ENCODE measurements at places on chromosomes 5 and 9.

DNA sequence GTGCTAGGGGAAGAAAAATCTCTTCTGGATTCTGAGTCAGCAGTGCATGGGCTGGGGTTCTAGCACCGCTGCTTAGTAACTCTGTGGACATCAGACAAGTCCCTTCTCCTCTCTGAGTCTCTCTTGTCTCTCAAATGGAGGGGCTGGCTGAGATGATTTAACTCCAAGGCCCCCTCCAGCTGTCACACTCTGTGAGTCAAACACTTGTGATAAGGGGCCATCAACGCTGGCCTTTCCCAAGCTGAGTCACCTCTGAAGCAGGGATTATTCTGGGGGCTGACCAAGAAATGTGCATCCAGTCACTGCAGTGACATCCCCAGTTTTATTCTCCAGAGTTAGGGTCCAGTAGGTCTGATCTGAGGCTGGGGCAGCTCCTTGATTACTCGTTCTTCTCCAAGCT is 110.4 kb upstream of the ZNF462 start:
- no peak for DNase-seq

GRCh38 chr5:141617128-141617527 is 1.7 kb downstream of the DIAPH1 start:
- DNase-seq: no peak

DNA sequence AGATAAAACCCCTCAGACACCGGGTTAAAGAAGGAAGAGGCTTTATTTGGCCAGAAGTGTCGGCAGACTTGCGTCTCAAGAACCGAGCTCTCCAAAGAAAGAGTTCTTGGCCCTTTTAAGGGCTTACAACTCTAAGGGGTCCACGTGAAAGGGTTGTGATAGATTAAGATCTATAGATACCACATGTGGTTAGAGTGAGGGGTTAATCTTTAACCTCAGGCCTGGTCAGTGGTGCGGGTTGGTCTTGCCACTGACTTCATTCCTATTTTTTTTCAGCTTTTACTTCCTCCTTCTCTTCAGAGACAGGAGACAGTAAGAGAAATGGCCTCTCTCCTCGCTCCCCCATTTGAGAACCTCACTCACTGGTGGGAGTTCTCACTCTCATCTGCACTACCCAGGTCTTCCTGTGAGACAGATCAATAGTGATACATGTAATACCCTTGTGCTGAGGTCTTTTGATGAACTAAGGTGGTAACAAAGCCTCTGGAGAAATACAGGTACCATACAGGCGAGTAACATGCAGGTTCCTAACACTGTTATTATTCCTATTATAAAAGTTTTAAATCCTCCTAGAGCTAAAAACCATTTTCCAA is 52.4 kb upstream of the COX7C start:
- DNase-seq: no peak

GRCh38 chr5:14937254-14937653 is 65.7 kb upstream of the ANKH start:
- DNase-seq: no peak

DNA sequence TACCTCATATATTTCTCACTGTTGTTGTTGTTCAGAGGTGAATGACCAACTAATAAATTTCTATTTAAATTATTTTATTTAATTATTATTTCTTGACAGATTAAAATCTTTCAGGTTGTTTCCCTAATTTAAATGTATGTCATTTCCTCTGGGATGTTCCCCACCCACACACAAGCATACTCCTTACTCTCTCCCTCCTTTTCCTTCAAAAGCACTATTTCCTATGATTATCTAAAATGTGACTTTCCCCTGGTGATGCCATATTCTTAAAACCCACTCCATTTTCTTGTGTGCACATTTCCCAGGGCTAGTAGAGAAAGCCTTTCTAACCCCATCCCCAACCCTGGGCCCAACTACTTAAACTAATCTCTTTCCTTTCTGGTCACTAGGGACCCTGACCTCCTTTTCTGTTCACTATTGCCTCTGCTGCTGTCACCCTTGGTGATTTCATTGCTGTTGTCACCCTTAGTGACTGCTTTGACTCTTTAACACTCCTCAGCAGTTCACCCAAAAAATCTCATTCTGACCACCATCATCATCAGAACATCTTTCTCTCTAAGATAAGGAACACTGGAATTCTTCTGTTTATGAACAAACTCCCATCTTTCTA is 16.8 kb downstream of the IL33 start:
- DNase-seq: no peak

DNA sequence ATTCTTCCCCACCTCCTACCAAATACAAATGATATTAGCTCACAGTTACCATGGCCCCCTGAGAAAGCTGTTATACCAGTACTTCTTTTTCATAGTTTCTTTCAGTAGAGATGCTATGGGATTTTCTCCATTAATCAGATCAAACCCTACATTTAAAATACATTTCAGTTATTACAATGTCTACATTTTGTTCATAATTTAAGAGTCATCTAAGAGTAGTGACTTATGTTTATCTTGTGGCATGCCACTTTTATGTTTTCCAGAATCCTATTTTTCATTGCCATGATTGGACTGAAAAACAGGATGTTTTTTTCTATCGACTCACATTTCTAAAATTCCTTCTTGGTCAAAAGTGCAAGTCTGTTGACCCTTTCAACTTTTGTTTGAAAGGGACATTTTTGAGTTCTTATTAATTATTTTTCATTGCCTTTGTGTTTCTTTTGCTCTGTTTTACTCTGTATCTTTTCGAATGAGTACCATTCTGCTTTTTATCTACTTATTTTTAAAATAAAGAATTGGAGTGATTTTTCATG is 77.4 kb upstream of the ANXA1 start:
- no peak for DNase-seq

DNA sequence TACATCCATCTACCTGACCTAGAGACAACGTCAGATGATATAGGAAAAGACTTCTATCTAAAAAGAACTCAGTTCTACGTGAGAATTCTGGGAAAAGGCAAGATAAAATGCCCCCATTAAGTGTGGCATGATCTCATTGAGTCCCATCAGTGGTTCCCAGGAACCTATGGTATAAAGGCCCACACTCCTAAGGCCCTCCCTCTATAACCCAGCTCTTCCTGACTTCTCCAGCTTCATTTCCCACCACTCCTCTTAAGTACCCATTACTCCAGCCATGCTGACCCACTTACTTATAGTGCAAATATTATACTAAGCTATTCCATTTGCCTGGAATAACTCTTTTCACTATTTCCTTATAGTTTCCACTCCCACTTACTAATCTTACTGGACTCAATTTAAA is 95.4 kb upstream of the NR5A1 start:
- no peak for DNase-seq

DNA sequence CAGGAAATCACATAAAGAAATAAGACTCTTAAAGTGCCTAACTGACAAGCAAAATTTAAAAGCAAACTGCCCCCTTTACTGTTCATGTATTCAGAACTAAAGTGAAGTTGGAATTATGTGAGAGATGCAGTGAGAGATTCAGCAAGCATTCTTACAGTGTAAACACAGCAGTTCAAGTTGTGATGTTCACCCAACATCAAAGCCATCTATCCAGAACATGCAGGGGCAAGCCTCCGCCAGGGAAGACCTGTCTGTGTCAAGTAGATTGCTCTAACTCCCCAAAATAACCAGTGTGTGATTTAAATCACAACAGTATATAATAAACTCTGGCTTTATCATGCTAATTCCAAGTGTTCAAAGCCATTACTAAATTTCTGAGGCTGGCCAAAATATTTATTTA is 233.3 kb downstream of the BNC2 start:
- no peak for DNase-seq

GRCh38 chr5:61603211-61603908 is 271.3 kb downstream of the ZSWIM6 start:
- no peak for DNase-seq

DNA sequence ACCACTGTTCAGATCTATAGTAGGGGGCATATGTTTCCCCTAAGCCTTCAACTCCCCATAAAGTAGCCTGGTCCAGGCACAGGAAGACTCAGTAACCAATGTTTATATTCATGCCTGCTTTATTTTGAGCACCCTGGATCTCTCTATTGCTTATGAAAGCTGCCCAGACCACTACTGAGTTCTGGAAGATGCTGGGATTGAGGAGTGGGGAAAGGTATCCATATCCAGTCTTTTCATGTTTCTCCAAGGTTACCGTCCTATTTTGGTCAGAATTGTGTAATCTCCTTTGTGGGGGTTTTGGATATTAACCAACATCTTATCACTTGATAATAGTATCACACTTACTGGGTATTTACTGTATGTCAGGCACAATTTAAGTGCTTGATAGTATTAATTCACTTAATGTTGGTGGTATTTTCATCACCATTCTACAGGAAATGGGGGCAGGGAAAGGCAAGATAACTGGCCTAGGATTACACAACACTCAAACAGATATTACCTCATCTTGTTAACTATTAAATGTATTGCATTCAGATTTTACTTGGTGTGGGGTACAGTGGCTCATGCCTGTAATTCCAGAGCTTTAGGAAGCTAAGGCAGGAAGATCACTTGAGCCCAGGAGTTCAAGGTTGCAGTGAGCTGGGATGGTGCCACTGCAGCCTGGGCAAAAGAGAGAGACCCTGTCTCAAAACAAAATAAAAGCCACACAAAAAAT is 36.3 kb downstream of the RUSC2 start:
- DNase-seq: no peak

GRCh38 chr5:139312075-139312474 is 18.5 kb downstream of the MATR3 start:
- no peak for DNase-seq
